ENCODE measurements at places on chromosomes 12 and 14.

DNA sequence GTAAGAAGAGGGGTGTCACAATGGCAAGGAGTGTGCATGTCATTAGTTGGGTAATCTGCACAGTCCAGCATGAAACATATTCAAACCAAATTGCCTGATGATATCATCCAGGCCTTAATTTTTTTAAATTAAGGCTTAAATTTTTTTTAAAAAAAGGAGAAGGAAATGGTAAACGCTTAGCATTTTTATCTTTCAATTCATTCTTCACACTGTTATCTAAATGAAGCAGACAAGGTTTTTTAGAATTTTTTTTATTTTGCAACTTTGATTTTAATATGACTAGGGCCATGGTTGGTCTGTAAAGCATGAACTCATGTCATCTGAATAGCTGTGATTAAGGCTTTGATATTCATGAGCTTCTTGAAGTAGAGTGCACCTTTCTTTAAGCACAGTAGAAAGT lies 362.5 kb downstream of the SYT1 start:
- DNase-seq, result no peak

DNA sequence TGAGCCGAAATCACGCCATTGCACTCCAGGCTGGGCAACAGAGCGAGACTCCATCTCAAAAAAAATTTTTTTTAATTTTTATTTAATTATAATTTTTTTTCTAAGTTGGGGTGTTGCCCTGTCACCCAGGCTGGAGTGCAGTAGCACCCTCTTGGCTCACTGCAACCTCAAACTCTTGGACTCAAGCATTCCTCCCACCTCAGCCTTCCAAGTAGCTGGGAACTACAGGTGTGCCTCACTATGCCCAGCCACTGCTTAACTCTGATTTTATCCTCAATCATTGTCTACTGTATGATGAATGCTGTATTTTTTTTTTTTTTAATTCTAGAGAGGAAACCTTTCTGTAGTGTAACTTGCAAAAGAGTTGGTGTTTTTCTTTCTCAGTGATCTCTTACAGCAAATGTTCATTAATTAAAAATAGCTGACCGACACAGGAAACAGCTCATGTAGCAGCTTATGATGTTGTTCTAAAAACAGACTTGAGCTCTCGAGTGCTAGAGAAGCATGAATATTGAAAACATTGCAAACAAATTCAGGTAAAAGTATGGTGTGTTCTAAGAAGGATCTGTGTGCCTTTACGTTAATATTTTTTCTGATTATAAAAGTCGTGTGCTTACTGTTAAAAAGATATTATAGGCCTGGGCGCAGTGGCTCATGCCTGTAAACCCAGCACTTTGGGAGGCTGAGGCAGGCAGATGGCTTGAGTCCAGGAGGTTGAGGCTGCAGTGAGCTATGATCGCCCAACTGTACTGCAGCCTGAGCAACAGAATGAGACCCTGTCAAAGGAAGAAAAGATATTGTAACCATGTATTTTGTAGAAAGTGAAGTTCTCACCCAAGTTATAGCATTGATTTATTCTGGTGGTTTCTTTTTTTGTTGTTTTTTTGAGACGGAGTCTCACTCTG lies 68.9 kb downstream of the FGD4 start:
- DNase-seq, result no peak

GRCh38 chr12:127035011-127035879 lies 1231.7 kb upstream of the TMEM132C start:
- no peak for DNase-seq

GRCh38 chr12:117966511-117966910 lies 2.3 kb downstream of the KSR2 start:
- DNase-seq, result no peak

DNA sequence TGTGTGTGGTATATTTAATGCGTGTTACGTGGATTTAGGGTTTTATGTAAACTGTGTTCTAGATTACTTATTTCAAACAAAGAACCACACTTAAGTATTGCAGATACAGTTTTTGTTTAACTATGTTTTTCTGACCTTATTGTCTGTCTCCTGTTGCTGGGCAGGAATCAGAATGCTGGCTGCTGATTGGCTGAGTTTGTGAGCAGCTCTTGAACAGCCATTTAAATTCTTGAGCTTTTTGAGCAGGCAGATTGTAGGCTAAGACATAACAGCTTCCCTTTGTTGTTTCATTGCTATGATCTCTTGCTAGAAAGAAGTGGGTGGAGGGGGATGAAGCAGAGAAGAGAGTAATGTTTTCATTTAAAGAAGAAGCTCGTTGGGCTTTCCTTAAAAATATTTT lies 52.2 kb downstream of the ATF7IP start:
- DNase-seq, result peak; percentile 75

DNA sequence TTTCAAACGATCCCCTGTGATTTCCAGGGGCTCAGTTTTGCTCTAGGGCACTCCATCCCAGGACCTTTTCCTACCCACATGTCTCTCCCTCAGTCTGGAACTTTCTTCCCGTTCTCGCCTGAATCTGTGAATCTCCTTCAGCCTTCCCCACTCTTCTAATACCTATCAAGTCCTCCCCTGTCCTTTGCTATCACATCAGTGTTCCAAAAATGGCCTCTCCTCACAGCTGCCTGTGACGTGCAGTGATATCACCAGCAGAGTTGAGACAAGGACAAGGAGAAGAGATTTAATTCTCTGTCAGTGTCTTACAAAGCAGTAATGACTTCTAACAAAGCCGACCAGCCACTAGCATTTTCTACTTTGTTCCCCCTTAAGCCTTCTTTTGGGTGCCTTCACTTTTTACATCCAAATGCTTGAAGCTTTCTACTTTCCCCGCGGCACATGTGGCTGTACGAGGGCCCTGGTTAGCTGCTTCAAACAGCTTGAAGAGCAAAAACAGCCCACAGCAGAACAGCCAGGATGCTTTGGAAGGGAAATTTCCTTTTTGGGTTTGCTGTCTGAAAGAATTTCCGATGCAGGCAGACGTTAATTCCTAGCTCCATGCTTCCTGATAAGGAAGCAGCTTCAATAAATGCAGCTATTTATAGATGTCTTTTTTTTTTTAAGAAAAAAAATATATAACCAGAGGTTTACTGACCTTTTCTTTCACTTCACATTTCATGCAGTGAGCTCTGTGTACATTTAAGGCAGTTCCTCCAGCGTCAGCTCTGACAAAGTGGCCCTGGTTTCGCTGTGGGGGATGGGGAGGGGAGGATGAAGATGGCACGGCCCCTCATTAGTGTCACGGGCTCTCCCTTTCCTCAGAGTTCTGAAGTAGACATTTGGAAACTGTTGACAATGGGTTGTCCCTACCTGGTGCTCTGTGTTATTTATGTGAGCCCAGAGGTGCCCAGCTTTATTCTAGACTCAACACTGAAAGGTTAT lies 109.3 kb downstream of the ETV6 start:
- no peak for DNase-seq
